ENCODE measurements at places on chromosomes 6 and 20.

DNA sequence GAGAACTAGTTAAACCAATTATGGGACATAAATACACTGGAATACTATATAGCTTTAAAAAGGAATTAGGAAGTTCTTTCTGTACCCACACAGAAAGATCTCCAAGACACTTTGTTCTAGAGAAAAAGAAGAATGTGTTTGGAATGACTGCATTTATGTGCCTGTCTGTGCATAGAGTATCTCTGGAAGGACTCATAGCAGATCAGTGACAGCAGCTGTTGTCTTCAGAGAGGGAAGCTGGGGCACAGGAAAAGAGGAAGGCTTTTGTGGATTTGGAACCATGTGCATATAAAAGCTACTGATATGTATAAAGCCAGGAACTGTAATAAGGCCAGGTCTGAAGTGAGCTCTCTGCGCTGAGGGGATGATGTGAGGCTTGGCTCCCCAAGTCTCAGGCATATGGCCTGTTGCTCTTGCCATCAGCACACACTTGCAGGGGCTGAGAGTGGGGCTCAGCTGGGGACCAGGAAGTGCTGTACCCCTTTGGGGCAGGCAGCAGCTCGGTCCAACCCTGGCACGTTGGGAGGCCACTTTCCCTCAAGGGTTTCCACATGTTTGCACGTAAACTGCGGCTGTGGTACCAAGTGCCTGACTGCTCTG is 31.8 kb upstream of the CCDC167 start:
- DNase-seq = no peak

DNA sequence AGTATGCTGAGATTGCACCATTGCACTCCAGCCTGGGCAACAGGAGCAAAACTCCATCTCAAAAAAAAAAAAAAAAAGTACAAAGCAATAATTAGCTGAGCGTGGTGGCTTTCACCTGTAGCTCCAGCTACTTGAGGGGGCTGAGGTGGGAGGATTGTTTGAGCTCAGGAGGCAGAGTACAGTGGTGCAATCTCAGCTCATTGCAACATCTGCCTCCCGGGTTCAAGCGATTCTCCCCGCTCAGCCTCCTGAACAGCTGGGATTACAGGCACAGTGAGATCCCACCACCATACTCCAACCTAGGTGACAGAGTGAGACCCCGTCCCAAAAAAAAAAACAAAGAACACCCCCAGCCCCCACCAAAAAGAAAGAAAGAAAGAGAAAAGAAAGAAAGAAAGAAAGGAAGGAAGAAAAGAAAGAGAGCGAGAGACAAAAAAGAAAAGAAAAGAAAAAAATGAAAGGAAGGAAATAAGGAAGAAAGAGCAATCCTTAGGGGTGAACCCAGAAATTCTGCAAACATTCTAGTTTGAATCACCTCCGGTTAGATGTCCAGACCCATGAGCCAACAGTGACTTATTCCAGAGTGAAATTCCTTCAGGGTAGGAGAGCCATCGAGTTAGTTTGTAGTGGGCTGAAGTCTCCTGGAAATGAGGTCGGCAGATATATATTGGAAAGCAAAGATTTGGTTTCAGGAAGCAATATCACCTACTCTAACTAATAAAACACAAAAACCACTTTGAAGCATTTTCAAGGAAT is 3.2 kb upstream of the RIPOR3 start:
- no peak for DNase-seq

DNA sequence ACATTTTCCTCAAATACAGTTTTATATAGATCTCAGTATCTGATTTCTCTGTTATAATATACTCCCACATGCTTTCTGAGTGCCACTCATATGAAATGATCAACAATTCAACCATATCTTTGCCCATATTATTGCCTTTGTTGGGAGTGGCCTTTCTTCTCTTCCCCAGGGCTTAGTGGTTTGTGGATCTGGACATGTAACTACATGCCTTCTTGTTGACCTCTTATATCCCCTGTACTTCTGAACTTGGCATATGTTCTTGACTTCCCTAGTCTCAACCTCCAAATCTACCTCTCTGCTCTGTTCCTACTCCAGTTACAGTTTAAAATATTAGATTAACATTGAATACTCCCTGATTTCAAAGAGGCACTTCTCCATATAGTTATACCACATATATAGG is 34.3 kb upstream of the PRIM2 start:
- no peak for DNase-seq

GRCh38 chr6:122020588-122021264 is 378.7 kb upstream of the HSF2 start:
- DNase-seq = no peak

- no peak for DNase-seq
Measured at GRCh38 chr6:2806644-2807043, 35.0 kb downstream of the SERPINB1 start.

DNA sequence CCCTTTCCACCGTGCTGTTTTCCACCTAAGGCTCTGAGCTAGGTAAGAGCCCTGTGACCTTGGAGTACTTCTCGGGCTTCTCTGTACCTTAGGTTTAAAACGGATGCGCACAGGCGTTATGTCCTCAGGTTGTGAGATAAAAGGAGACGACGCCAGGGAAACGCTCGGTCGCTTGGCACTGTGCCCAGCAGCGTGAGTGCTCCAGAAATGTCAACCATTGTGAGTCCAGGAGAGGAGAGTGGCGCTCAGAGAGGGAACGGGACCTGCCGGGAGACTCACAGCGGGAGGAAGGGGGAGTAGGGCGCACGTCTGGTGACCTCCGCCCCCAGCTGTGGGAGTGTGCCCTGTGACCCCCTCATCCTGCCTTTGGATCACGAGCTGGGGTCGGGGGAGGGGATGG is 33.8 kb upstream of the SCRT2 start:
- no peak for DNase-seq

GRCh38 chr20:63095718-63096654 is 89.2 kb upstream of the BHLHE23 start:
- no peak for DNase-seq

GRCh38 chr6:122623279-122623678 is 13.1 kb downstream of the PKIB start:
- no peak for DNase-seq

- no peak for DNase-seq
Measured at GRCh38 chr6:6434151-6434550, 113.7 kb upstream of the F13A1 start.

DNA sequence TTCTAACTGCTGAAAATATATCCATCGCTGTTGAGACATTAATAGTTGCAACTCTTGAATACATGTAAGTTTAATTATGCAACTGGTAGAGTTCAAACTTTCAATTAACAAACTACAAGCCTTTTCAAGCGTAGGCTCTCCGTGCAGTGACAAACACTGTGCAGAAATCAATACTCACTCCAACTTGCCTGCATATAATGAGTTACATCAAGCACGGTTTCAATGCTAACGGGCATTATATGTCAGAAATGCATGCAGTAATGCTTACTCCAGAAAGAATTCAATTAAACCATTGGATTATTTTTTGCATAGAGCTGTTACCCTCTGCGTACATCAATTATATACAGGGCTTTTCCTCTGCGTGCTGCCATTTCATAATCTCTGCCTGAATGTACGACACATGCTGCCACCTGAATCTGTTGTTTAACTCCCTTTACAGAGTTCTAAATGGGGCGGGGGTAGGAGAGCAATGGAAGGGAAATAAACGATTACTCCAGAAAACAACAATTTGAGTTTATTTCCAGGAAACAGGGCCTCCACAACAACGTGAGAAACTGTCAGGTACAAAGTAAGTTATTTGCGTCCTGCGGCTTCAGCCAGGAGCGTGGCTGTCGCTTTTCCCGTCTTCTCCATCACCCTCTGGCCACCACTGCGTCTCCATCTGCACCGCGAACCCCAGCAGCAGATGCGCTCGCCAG is 1.8 kb downstream of the PTPRK start:
- DNase-seq = no peak

DNA sequence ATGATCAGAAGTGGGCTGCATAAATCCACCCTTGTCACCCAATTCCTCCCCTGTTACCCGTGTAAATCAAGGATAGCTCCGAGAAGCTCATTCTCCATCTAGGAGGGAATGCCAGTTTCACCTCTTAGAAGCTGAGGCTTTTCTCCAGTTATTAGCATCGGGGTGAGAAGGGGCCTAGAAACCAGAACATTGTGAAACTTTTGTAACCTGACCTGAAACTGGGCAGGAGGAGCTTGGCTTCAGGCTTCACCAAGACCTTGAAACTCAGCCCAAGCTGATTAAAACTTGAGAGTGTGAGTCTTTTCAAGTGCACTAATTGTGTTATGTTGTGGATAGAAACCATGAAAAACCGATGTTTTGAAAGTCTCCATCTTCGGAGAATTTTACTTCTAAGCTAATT is 103.1 kb downstream of the BMP2 start:
- no peak for DNase-seq

- DNase-seq = no peak
Measured at GRCh38 chr20:17666481-17666880, 15.6 kb downstream of the RRBP1 start.

GRCh38 chr6:149190224-149190831 is 127.2 kb upstream of the TAB2 start:
- DNase-seq = no peak

- DNase-seq = no peak
Measured at GRCh38 chr6:154672086-154672485, 61.1 kb upstream of the SCAF8 start.

DNA sequence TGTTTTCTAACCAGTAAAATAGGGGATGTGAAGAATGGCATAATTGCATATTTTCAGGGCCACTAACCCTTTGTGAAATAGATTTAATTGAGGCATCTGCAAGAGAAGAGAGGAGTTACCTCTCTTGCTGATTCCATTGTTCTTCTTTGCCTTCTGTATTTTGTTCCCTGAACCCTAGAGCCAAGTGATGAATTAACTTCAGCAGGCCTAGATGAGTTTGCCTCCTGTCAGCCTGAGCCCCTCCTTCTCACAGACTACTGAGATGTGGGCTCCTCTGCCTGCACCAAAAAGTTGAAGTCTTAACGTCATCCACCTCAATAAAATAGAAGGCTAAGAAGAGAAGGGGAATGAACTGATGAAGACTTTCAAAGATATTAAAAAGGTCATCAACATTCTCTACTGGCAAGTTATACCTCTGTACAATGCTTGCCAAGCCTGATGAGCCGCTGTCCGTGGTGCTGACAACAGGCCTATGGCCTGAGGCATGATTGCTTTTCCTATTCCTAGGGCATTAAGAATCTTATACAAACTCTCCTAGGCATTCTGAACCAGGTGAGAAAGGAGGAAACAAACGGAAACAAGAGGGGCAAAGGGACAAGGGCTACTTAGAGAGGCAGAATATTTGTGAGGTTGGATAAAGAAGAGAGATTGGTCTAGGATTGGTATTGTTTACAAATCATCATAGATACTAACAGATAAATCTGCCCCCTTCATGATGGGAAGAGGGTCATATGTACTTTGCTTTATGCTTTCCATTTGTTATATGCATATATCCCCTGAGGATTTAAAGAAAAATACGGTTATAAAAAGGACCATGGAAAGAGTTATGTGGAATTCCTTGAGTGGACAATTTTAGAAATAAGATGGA is 46.8 kb downstream of the CD24 start:
- no peak for DNase-seq

DNA sequence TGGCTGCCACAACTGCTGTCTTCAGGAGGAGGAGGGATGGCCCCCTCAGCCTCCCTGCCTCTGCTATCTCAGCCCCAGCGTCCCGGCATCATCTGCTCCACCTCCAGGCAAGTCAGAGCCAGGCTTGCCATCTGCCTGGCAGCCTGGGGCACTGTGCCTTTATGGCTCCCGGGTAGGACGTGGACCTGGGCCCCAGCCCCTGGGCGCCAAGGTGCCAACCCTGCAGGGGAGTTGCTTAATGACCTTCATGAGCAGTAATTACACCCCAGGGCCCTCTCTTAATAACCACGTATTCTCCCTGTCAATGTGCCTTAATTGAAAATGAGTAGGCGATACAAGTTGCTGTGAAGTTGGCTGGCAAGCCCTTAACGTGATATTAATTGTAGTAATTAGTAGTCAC is 122.1 kb upstream of the MLN start:
- no peak for DNase-seq

DNA sequence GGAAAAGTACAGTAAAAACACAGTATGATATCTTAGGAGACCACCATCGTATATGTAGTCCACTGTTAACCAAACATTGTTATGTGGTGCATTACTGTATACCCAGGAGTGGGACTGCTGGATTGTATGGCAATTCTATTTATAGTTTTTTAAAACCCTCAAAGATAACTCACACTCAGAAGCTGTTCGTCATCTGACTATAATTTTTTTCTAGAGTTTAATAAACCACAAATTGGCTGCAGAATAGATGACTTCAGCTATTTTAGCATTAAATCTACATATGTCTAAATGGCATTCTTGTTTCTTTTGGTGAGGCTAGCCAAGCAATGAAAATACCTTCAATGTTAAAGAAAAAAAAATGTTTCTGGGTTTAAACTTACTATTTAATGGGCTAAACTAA is 134.2 kb upstream of the BMP5 start:
- DNase-seq = no peak
